NCI-H1048 (cell line): ENCODE measurements at places on chromosomes 11 and 22.
A peak's percentile ranks its signal among the peaks of the same experiment; 100 is the strongest.

GRCh38 chr11:122038543-122038942, 77.5 kb downstream of the BLID start:
- DNase-seq: no peak

DNA sequence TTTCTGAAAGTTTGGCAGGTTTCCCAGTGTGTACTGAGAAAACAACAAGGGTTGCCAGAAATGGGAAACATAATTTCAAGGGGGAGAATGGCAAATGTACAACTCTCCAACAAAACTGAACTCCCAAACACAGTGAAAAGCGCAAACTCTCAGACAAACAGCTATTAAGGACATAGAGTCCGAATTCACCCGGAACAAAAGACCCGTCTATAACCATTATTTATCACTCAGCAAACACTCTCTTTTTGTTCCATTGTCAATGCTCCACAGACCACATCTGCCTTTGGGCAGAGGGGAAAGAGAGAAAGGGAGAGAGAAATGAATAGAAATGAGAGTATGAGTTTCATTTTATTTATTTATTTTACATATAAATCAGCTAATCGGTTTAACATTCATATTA, 21.7 kb downstream of the KIRREL3 start:
- no peak for DNase-seq

GRCh38 chr22:37996515-37997246, 12.3 kb upstream of the SOX10 start:
- no peak for DNase-seq

DNA sequence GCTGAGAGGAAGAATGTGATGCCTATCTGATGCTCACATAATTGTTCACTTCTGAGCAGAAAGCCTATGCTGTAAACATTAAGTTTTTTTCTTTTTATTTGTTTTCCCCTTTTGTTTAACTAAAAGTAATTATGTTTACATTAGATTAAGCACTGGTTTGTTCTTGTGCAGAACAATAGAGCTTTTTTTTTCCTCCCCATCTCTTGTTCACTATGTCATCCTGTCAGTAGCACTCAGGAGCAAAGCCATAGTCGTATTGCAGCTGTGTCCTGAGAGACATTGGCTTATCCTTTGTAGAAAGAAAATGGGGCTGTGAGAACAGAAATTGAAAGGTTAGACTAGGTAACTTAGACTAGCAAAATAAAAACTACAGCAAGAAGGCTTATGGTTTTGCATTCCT, 301.8 kb upstream of the RAG2 start:
- DNase-seq: no peak

DNA sequence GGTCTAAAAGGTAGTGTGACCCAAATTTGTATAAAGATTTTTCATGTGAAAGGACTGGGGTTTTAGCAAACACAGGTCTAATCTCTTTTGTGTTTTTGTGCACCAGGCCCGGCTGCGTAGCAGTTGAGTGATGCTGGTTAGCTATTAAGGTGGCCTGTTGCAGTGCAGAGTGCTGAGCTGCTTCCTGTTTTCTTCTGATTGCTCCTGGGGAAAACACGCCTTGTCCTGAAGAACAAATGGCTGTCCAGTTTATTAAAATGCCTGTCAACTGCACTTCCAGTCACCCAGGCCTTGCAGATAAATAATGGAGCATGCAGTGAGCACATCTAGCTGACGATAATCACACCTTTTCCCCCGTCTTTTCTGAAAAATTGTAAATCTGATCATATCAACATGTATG, 1.8 kb downstream of the SRSF8 start:
- peak; percentile 28 for DNase-seq

DNA sequence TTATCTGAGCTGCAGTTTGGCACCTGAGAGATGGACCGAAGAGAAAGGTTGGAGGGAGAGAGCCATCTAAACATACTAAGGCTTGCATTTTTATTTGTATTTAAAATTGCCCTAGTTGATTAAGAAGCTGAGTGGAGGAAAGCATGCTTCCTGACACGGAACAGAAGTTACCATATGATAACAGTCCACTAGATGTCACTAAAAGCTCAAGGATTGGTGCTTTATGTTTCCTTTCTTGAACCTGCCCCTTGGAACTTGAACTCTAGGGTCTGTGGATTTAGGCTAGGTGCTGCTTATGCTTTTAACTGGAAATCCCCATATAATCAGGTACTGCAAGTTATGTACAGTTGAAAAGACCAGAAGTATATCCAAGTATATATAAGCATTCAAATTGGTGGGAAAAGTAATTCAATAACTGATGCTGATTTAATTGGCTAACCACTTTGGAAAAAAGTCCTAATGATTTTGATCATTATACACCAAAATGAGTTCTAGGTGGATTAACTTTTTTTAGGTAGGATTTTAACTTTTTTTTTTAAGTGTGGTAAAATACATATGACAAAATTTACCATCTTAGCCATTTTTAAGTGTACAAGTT, 9.5 kb downstream of the RBMXL2 start:
- no peak for DNase-seq

DNA sequence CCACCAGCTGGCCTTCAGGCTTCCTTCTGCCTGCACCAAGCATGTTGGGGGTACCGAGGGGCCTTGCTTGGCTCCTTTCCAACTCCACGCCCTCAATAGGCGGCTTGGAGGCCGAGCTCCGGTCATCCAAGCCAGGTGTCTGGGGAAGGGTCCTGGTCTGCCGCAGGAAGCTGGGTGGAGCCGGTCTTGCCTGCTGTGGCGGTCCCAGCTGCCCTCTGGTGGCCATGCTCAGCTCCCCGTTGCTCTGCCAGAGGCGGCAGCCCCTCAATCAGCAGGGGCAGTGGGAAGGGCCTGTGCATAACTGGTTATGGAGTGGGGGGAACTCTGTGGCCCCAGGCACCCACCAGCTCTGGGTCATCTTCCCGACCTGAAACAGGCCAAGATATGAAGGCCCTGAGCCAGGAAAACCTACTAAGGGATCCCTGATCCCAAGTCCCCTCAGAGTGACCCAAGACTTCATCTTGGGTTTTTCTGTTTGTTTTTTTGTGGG, 3.2 kb downstream of the ARVCF start:
- no peak for DNase-seq

GRCh38 chr11:3146612-3147256, 18.4 kb downstream of the OSBPL5 start:
- DNase-seq: no peak

DNA sequence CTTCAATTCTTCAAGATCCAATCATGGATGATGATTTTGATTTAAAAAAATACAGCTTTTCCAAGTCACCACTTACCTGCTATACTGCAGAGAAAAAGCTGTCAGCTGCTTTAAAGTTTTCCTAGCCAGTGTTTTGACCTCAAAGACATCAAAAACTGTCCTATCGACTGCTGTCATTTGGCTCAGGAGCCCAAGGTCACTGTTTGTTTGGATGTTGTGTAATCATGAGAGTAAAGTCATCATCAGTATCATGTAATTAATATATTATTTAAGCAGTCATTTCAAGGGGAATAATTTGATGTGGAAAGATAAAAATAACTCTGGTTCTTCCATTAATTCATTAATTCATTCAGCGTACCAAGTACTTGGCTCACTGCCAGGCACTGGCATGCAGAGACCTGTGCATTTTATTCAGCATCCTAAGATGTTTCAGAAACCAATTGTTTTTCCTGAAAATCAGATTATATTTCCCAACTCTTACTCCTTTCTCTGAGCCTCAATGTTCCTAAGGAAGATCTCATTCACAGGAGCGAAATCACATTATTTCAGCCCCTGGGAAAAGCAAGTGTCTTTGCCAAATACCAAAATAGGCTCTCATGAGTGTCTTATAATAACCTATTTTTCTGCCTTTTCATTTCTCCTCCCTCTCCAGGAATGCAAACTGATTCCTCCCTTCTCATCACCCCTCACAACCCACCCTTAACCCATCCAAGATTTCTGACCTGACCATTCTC, 59.9 kb downstream of the SLC1A2 start:
- no peak for DNase-seq

DNA sequence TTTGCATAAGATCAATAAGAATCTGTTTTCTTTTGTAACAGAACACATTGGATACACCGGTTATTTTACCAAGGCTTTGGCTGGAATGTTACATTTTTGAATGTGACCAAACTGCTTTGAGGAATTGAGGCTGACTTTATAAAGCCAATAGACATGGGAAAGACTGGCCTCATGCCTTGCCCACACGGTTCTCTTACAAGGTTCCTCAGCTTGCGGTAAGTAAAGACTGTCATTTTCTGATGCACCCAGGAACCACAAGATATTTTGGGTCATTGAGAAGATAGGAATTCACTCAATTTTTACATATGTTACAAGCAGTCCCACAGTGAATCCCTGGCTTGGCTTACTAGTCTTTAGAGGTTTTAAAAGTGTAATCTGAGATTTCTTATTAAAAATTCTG, 23.9 kb downstream of the OR10A6 start:
- DNase-seq: no peak

GRCh38 chr11:102112509-102112821, 2.2 kb downstream of the YAP1 start:
- no peak for DNase-seq

DNA sequence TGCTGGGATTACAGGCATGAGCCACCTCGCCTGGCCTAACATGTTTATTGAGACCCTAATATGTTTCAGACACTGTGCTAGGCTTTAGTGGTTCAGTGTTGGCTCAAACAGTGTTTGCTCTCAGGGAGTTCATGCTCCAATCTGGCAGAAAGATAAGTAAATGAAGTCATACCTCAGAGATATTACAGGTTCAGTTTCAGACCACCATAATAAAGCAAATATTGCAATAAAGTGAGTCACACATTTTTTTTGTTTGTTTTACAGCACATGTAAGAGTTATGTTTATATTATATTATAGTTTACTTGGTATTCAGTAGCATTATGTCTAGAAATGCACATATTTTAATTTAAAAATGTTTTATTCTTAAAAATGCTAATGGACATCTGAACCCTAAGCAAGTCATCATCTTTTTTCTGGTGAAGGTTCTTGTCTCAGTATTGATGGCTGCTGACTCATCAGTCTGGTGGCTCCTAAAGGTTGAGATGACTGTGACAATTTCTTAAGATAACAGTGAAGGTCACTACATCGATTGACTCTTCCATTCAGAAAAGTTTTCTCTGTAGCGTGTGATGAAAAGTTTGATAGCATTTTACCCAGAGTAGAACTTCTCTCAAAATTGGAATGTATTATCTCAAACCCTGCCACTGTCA, 243.0 kb upstream of the ANO5 start:
- DNase-seq: no peak

GRCh38 chr11:20775331-20775730, 105.9 kb downstream of the NELL1 start:
- DNase-seq: no peak

GRCh38 chr11:1659506-1659905, 29.9 kb downstream of the KRTAP5-5 start:
- no peak for DNase-seq

DNA sequence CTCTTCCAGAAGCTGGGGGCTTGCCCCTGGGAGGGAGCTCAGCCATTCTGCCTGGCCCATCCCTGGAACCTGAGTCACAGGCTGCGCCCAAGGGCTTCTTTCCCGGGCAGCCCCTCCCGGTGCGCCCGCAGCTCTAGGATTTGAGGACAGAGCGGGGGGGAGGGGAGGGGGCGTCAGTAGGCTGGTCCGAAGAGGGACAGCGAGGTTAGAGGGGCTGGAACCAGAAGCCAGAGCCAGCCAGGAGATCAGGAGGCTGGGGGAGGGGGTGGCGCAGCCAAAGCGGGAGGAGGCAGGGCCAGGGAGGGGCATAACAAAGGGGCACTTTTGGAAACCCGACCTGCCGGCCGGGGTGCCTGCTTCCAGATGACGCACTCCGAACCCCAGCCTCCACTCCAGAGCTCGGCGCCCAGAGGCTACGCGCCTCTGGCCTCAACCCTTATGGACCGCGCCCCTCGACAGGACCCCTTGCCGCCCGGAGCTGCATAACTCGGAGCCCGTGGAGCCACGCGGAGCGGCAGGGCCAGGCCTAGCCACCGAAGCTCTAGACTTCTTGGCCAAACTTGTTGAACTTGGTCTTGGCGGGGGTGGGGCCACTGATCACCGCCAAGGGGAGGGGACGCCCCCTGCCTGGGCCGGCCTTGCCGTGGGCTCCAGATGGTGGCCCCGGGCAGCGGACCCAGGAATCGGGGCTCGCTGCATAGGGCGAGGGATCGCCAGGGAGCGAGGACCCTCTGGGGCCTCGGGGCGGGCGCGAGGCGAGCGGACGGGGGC, 744 bp downstream of the PACSIN3 start:
- no peak for DNase-seq

GRCh38 chr11:110712659-110713448, 617 bp upstream of the ARHGAP20 start:
- no peak for DNase-seq

DNA sequence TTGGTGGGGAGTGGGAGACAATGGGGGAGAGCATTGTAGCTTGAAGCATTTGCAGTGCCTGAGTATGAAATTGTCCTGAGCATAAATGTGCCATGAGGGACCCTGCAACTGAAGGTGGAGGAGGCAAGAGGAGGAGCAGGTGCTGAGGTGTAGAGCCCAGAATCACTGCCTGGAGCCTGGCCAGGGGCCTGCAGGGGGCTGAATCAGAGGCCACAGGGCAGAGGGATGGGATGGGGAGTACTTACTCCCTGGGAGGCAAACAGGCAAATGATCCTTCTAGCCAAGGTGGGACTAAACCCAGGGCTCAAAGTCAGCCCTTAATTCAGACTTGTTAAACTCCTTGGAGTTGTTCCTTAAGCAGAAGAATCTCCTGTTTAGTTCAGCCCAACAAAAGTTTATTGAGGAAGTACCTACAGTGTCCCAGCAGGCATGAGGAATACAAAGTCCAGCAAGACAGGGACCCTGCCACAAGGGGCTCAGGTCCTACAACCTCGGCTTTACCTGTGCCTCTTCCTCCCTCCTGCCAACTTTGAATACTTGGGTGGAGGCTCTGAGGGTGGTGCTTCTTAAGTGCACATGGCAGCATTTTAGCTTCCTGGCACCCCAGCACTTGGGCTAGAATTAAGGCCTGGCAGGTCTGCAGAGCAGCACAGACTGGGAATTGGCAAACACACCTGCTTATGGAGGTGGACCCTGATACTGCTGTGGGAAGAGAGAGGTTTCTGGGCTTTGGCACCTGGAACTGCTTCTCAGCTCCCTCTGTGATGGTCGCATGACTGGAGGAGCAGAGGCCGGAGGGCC, 20.0 kb downstream of the MICAL2 start:
- DNase-seq: no peak

GRCh38 chr22:32794449-32795213, 6.9 kb upstream of the TIMP3 start:
- no peak for DNase-seq

DNA sequence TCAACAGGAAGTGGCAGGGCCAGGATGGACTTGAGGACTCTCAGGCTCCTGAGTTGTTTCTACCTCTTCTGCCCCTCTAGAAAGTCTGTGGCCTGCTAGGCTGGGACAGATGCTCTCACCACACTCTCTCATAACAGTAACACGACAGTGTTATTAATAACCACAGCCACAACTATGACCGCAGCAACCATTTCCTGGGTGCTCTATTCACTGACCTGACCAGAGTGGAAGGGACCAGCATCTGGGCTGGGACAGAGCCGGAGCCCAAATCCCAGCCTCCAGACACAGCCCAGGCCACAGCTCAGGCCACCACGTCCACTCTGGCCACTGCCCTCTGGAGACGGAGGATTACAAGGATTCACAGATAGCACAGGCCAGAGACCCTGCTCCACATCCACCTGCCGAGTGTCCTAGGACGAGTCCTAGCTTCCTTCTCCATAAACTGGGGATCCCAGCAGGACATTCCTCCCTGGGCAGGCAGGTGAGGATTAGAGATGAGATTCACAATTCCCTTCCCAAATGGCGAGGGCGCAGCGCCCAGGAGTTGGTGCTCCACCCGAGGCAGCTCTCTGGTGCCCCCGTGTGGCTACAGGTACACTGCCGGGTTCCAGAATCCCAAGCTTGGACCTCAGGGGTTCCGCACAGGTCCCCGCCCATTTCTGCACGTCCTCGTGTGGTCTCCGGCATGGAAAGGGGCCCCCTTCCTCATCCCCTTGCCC, 7.1 kb downstream of the PNPLA5 start:
- peak; percentile 4 for DNase-seq
